Astrocyte of the cerebellum (primary cell): ENCODE measurements at places on chromosomes 6 and 20.

GRCh38 chr6:121730616-121731015, 295.2 kb downstream of the GJA1 start:
- no peak for DNase-seq

DNA sequence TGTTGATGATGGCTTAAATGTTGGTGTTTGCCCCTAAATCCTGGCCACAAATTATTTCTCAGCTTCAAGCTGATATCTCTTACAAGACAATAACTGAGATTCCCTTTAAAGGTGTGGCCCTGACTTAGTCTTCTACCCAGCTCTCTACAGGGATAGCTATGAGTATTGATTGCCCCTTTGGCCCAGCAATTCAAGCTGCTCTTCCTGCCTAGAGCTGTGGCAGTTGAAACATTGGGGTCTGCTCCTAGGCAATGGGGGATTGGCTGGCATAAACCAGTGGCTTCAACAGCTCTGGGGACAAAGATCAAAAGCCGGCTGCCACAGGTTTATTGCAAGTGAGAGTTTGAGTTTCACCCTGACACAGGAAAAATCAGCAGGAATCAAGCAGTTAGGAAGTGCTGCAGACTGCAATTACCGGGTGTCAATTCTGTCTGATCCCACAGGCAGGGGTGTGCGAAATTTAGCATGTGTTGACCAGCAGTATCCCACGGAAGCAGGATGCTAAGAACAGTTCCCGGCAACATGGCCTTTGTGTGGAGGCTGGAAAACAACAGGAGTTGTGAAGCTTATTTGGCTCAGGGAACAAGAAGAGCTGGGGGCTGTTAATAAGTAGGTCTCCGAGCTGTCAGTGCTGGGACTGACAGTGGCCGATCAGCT, 66.2 kb upstream of the IYD start:
- no peak for DNase-seq

- no peak for DNase-seq
These were observed 51.2 kb upstream of the PRND start for GRCh38 chr20:4670469-4670868.

DNA sequence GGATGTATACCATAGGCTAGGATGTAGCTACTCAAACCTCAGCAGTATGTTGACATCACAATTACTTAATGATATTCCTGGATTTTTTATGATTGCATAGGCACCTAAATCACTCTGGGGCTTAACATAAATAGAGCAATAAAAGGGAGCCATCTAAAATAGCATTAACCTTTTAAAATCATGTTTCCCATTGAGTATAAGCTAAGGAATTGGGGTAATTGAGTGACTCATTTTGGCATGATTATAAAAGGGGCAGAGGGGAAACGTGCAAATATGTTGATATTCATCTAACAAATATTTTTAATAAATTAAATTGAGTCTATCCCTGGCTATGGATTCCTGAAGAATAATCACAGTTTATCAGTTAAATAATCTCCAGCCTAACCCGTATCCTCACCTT, 74.0 kb upstream of the ADGRF1 start:
- DNase-seq, result no peak

DNA sequence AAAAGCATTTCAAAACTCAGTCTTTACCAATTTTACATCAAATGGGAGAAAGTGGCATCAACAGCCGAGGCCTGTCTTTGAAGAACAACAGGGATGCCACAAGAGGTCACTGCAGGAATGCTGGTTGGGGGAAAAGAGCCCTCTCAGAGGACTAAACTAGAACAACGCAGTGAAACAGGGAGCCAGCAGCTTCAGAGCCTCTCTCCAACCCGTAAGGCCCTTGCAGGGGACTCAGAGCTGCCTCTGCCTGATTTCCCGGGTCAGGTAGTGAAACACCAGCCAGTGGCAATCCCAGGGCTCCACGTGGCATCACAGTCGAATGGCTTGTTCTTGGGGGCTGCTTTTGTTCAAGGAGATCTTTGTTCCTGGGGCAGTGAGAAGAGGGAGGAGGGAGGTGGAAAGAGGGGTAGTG, 55.0 kb upstream of the KCNK16 start:
- DNase-seq, result peak; percentile 79

DNA sequence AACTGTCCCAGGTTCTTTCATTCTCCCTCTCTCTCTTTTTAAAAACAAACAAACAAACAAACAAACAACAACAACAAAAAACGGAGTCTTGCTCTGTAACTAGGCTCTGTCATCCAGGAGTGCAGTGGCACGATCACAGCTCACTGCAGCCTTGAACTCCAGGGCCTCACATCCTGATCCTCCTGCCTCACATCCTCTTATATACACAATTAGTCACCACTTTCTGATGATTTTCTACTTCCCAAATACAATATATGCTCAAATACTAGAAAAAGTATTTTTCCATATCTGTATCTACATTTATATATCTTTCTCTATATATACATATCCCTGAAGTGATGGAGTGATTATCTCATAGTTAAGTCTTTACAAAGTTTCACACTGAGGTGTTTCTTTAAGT, 170.7 kb downstream of the EPHA7 start:
- no peak for DNase-seq

DNA sequence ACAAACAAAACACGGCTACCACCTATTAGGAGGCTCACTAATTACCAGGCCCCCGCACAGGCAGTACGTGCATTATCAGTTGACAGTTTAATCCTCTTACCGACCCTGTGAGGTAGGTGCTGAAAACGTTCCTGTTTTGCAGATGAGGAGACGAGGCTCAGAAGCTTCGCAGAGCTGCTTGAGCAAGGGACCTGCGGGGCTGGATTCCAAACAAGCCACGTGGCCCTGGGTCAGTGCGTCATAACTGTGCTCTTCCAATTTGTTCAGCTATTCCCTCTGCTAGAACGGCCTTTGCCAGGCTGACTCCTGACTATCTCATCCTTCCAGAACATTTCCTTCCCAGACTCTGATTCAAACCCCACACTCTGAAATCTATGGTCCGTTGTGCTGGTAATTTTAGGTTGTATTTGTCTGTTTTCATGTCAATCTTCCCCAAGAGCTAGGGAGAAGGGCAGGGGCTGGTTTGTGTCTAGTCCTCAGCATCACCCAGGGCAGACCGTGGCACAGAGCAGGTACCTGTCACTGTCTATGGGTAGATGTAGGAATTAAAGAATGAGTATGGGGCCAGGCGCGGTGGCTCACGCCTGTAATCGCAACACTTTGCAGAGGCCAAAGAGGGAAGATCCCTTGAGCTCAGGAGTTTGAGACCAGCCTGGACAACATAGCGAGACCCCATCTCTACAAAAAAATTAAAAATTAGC, 28.8 kb upstream of the TLDC2 start:
- DNase-seq, result peak; percentile 60

GRCh38 chr6:45946352-45946751, 69.3 kb downstream of the CLIC5 start:
- DNase-seq, result peak; percentile 77

DNA sequence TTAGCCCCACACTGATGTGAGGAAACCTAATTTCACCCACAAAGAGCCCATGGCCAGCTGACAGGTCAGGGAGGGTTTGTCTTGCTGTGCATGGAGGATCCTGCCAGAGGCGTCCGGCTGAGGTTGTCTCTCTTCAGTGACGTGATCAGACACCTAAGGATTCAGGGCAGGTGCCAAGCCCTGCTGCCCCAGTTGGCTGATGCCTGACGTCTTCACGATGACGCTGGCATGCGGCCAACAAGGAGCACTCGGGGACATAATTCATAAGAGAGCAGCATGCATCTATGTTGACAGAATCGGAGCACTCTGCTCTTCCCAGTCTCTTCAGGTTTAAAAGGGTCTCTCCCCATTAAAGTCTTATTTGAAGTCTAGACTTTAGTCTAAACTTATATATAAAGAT, 47.8 kb downstream of the PSMB1 start:
- DNase-seq, result no peak

DNA sequence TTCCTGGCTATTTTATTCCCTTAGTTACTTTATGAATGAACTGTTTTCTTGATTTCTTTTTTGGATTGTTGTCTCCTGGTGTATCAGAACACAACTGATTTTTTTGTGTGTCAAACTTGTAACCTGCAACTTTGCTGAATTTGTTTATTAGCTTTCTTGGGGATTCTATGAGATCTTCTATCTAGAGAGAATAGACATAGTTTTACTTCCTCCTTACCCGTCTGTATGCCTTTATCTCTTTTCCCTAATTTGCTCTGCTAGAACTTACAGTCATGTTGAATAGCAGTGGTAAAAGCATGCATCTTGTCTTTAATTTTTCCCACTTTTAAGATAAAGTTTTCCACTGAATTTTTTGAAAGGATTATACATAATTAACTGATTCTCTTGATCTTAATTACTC, 13.2 kb downstream of the RNF146 start:
- DNase-seq, result no peak

GRCh38 chr6:52995913-52996645, 995 bp upstream of the GSTA4 start:
- peak; percentile 48 for DNase-seq

DNA sequence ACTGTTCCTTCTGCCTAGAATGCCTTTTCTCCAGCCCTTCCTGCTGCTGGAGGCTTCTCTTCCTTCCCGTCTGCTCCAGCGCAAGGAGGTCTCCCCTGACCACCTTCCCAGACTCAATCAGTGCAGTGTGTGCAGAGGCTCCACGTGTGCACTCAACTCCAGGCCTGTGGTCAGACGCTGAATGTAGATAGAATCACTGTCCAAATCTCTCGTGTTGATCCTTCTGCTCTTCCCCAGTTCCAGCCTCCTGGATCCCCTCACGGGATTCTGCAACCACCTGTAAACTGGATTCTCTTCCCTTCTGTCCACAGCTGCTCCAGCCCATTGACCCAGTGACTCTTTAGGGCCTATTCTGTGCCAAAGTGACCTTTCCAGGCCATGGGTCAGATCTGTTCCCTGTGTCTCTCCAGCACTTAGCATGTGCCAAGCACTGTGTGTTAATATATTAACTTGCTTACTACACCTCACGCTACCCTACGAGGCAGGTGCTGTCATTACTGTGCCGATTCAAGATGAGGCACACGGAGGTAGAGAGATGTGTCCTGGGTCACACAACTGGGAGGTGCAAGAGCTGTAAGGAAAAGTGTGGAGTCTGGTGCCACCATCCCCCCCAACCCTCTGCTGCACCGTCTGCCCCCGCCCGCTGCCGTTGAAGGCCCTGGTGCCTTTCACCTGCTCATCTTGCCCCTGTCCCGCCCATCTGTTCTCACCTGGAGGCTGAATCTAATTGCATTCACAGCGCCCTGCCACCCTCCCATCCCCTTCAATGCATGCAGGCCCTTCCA, 112.2 kb downstream of the SULF2 start:
- DNase-seq, result no peak

DNA sequence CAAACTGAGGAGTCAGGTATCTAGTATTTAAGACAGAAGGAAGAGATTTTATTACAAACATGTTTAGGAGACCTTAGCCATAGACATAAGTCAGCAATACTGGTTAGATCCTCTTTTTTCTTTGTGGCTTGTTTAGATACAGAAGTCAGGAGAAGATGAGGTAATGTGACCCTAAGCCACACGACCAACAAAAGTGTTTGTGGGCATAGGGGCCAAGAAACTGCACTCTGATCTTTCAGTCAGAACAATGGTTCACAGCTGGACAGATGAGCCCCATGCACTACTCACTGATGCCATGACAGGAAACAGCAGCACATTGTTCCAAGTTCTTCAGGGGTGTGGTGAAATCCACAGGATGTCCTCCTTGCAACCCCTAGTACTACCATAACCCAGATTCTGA, 238.5 kb upstream of the RAB32 start:
- DNase-seq, result no peak

DNA sequence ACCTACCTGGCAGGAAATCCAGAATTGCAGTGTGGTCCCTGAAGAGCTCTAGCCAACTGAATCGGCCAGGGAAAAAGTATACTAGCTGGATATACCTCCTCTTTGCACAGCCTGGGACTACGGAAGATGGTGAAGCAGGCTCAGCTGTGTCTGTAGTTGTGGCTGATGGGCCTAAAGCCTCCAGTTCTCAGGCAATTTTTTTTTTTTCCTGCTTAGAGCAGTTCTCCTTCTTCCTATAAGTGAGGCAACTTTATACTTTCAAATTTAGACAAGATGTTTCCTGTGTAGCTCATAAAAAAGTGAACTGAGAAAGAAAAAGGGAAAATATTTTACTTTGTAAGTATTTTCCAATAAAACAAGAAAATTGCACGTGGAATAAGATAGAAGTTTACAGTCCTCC, 172.9 kb downstream of the CARMIL1 start:
- DNase-seq, result no peak

DNA sequence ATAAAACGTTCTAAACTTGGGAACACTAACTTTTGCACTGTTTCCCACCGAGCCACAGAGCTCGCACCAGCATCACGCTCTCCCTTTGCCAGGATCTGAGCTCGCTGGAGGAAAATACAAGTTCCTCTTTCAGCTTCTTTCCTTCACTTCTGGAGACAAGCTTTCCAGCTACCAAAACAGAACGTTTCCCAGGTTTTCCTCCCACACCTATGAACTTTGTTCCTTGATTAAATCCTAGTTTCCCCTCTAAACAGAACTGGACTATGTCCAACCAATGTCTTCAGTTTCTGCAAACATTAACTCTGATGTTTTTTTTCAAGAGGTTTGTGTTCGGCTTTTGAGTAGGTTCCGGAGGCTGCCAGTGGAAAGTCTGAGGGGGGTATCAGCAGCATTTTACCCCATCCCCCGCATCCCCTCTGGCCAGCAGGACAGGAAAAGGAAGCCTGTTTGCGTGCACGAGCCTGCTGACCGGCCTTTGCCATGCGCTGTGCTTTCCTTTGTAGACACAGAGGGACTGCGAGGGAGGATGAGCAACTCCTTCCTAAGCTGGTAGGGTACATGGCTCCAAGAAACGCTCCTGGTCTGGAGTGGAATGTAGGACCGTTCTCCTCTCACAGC, 135.5 kb downstream of the LY86 start:
- no peak for DNase-seq

- no peak for DNase-seq
These were observed 66.9 kb downstream of the RSPH3 start for GRCh38 chr6:158933079-158933595.

- no peak for DNase-seq
These were observed 40.2 kb upstream of the PROKR2 start for GRCh38 chr20:5356941-5357340.

- no peak for DNase-seq
These were observed 88.3 kb upstream of the CCDC28A start for GRCh38 chr6:138685257-138685656.

- DNase-seq, result no peak
These were observed 44.8 kb downstream of the SPDEF start for GRCh38 chr6:34511214-34511914.

- DNase-seq, result no peak
These were observed 19.1 kb downstream of the ZFP64 start for GRCh38 chr20:52172392-52173047.

DNA sequence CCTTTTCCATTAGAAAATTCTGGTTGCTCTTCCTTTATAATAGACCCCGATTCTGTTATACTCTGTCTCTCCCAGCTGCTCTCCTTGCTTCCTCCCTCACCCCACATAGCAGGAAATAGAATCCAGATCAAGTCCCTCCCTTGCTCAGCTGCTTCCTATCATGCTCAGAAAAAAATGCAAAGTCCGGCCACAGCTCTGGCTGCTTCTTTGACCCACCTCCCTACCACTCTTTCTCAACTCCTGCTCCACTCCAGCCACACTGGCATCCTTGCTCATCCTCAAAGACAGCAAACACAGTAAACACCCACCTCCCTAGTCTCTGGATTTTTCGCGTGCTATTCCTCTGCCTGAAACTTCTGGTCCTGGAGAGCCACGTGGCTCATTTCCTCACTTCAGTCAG, 9.1 kb upstream of the SLC22A16 start:
- no peak for DNase-seq
